ENCODE measurements at places on chromosomes 7 and 10.

- no peak for DNase-seq
These were observed 37.1 kb downstream of the PRTFDC1 start for GRCh38 chr10:24915304-24915703.

DNA sequence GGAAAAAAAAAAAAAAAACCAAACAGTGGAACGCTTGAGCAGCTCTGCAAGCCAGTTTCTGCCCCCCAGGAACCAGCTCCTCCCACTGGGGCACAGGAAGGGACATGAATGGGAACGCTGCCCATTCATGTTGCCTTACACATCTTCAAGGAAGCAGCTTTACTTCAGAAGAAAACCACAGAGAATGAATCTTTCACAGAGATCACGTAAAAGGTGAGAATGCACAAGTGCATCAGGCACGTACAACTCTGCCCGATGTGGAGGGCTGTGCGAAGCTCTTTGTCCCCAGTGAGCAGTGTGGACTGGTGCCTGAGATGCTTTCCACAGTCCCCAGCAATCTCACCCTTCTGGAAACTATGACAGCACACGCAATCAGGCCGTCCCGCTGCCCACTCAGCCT lies 106.2 kb downstream of the DLG5 start:
- no peak for DNase-seq

DNA sequence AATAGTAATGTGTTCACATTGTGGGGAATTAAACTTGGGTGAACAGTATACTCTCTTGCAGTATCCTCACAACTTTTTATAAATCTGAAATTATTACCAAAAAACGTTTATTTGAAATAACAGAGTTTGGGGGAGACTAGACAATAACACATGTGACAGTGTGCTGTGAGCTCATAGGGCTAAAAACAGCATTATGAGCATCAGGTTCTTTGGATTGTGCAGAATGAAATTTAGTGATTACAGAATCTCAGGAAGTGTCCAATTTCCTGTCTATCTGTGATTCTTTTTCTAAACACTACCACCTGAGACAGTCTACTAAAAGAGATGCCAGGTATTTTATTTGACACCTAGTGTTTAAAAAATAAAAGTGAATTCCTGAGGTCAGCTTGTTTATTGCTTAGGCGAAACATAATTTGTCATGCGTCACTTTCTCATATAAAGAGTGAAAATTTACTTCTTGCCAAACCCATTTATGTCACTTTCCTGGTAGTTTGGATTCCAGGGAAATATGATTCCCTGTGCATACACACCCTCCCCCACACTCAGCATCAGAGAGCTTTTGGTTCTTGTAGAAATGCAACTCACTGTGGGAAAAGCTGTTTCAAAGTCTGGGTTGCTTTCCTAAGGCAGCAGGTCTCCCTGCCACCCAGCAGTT lies 71.2 kb downstream of the AOAH start:
- no peak for DNase-seq

DNA sequence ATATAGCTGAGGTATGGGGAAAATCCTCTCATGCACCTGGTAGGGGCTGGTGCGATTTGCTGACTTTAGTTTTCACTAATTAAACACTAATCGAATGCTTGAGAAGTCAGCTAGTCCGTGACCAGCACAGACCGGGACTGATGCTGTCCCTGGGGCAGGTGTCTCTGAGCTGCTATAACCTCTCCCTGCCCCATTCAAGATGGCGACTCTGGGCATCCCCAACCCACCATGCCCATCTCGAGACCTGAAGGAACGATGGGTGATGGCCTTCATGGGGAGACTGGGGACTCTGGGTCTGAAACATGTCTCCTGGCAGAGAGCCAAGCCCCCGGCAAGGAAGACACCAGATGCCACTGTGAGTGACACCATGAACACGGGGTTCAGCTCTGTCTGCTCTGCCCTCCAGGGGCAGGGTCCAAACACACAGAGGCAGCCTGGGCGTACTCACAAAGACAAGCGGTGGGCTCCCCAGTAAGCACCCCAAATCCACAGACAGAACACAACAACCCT lies 57.4 kb downstream of the GNA12 start:
- no peak for DNase-seq

DNA sequence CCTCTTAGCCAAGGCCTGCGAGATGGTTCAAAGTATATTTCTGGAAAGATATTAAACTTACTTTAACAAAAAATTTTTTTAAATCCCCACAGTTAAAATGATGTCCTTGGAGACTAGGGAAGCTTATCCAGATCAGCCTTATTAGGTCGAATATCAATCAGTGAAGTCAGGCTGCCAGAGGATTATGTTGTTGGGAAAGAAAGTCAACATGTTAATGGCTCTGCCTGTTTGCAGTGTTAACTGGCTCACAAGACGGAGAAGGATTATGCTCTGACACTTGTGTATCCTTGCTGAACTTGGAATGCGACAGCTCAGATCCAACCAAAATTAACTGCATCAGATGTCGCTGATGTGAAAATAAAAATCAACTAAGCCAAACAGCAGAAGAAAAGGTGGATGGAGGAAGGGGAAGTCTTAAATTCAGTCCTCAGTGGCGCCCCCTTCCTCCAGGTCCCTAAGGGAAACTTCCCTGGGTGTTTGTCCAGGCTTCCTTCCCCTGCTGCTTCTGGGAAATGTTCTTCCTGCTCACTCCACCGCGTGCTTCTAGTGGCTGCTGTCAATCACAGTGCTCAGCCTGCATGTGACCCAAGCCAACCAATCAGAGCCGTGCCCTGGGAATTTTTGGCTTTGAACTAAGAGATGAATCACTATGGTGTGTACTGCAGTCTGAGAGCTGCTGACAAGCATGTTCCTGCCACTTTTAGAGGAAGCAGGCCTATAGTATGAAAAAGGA lies 690.4 kb upstream of the NRP1 start:
- no peak for DNase-seq

DNA sequence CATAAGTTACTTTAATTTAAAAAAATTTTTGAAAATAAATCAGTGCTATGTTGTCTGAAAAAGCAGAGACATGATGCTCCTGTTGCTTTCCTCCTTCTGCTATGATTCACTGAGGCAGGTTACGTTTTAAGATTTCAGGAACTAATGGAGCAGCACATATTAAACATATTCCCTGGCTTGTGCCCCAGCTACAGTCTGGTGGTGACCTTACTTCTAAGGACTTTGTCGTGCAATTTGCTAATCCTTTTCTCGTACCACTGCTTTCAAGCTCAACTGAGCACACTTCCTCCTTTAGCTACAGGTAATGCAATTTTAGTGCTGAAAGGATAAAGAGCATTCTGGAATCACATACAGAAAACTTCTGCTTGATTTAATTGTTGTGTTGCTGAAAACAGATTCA lies 16.2 kb upstream of the PRR15 start:
- DNase-seq: no peak

DNA sequence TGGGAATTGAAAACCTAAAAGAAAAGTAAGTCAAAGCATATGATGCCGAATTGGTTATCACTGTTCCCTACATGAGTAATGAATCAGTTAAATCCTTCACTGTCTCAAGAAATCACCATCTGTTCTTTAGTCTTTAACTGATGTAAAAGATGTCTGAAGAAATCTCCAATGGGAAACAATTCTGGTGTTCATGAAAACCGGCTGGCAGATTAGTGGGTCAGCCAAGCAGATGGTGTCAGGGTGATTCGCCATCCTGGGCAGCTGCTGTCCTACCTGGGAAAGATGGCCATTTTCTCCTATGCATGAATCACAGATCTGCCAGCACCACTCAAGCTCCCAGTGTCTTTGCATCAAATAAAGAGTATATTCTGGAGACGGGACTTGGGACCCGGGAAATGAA lies 925.2 kb upstream of the GHITM start:
- DNase-seq: no peak

All from NCI-H2107 (cell line).